ENCODE measurements at places on chromosomes 13 and 19.

DNA sequence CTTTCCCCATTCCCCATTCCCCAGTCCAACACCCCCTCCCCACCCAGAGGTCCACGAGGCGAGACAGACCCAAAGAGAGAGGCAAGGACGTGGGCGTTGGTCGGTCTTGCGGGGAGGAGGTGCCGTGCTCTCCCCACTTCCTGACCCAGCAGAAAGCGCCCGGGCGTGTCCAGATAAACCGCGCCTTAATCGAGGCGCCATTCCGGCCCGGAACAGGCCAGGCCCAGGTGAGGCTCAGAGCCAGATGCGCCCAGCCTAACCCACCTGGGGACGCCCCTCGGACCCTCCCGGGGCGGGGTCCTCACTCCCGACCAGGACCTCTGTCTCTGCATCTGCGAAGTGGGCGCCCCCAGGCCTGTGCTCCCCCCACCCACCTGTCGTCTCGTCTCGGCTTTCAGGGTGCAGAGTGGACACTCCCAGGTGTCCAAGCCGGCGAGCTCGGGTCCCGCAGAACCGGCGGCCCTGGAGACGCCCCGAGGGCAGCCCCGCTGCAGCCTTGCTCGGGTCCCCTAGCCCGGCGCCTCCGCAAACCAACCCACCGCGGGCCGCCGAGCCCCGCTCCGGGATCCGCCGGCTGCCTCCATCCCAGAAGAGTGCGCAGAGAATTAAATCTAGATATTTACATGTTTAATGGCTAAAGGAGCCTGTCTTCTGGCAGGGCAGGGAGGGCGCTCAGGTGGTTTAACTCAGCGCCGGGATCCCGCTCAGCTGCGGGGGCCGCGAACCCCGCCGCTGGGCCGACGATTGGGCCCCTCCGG, 5.0 kb upstream of the ONECUT3 start:
- DNase-seq: no peak

GRCh38 chr13:73355134-73355533, 296.3 kb downstream of the KLF5 start:
- no peak for DNase-seq

DNA sequence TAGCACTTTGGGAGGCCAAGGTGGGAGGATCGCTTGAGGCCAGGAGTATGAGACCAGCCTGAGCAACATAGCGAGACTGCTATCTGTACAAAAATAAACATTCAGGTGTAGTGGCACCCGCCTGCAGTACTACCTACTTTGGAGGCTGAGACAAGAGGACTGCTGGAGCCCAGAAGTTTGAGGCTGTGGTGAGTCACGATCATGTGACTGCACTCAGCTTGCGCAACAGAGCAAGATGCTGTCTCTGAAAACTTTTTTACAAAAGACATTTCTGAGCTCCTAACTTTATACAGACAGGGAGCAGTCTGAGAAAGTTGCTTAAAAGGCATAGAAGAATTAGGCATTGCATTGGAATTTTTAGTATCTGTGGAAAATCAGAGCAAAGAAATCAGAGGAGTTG, 10.4 kb upstream of the TBC1D4 start:
- DNase-seq: no peak

DNA sequence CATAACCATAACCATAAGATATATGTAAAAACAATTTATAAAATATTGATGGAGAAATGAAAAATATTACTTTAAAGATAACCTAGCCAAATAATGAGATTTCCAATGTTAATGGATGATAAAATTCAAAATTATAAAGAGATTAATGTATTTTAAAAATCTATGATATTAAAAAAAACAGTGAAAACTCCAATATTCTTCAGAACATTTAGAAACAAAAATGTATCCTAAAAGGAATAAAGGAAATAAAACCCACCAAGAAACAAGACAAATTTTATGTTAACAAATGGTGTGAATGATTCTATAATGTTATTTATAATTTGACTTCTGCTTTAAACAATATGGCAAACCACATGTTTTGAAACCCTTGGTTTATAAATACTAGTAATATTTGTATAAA, 1587.8 kb downstream of the PCDH9 start:
- DNase-seq: no peak

DNA sequence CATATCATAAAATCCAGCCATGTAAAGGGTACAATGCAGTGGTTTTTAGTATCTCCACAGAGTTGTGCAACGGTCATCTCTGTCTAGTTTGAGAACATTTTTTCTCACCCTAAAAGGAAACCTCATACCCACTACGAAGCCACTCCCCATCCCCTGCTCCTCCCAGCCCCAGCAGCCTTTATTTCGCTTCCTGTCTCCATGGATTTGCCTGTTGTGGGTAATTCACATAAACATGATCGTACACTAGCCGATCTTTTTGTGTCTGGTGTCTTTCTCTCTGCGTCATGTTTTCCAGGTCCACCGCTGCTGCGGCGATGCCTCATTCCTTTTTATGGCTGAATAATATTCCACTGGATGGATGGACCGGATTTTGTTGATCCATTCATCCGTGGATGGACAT, 28.6 kb downstream of the BICRA start:
- no peak for DNase-seq

Measured in neural progenitor cell (in vitro differentiated cells).